GM12878 (cell line): ENCODE measurements at places on chromosomes 3 and 15. TPM values are rescaled to one million over a fixed set of nuclear protein-coding genes. Genes with fewer than 3 reads are reported as not detected.

RYR3 gene
- polyA plus RNA-seq, result 0.14 TPM in 1 of 2 replicates, not detected in the other

POPDC2 gene
- 1.8 and 3.9 TPM in 2 replicates for polyA plus RNA-seq

CKMT1A gene
- polyA plus RNA-seq, result not detected in 2 replicates

CCR9 gene
- polyA plus RNA-seq, result 0.52 TPM in 2 replicates

GABRR3 gene
- not detected in 2 replicates for polyA plus RNA-seq

IMPG2 gene
- not detected in 2 replicates for polyA plus RNA-seq

CTXN2 gene
- not detected in 2 replicates for polyA plus RNA-seq

DAZL gene
- polyA plus RNA-seq, result 0.23 and 0.48 TPM in 2 replicates

SEMA5B gene
- not detected in 2 replicates for polyA plus RNA-seq

COMMD4 gene
- 115 and 116 TPM in 2 replicates for polyA plus RNA-seq

ANKUB1 gene
- polyA plus RNA-seq, result not detected in 2 replicates

CCRL2 gene
- 1.2 and 1.7 TPM in 2 replicates for polyA plus RNA-seq

CSK gene
- 65.0 and 74.3 TPM in 2 replicates for polyA plus RNA-seq

GADL1 gene
- polyA plus RNA-seq, result not detected in 2 replicates

NDN gene
- polyA plus RNA-seq, result 0.10 TPM in 1 of 2 replicates, not detected in the other

NEK10 gene
- 0.16 and 0.40 TPM in 2 replicates for polyA plus RNA-seq

DUT gene
- 452 and 466 TPM in 2 replicates for polyA plus RNA-seq

GOLGA8G gene
- not detected in 2 replicates for polyA plus RNA-seq

DCP1A gene
- polyA plus RNA-seq, result 32.9 and 33.1 TPM in 2 replicates

CCDC13 gene
- polyA plus RNA-seq, result 0.16 and 0.19 TPM in 2 replicates

TUSC7 gene
- polyA plus RNA-seq, result not detected in 2 replicates

TMIE gene
- not detected in 2 replicates for polyA plus RNA-seq

SLC12A6 gene
- polyA plus RNA-seq, result 14.2 and 16.7 TPM in 2 replicates

TIMP4 gene
- polyA plus RNA-seq, result not detected in 2 replicates

RBSN gene
- polyA plus RNA-seq, result 12.2 and 13.4 TPM in 2 replicates

ZPLD1 gene
- polyA plus RNA-seq, result not detected in 2 replicates

EFCC1 gene
- not detected in 2 replicates for polyA plus RNA-seq

TNFAIP8L3 gene
- polyA plus RNA-seq, result not detected in 2 replicates

CP gene
- polyA plus RNA-seq, result 0.09 and 0.39 TPM in 2 replicates

IMP3 gene
- polyA plus RNA-seq, result 204 and 217 TPM in 2 replicates

SCN11A gene
- not detected in 2 replicates for polyA plus RNA-seq

CPLX3 gene
- polyA plus RNA-seq, result not detected in 2 replicates

CAND2 gene
- 0.48 and 0.64 TPM in 2 replicates for polyA plus RNA-seq

HYAL3 gene
- 3.7 and 4.2 TPM in 2 replicates for polyA plus RNA-seq

DLL4 gene
- 0.15 and 0.16 TPM in 2 replicates for polyA plus RNA-seq

KCNMB2 gene
- polyA plus RNA-seq, result 16.1 and 17.8 TPM in 2 replicates

HTR3E gene
- not detected in 2 replicates for polyA plus RNA-seq

CDHR4 gene
- polyA plus RNA-seq, result not detected in 2 replicates

TNNC1 gene
- polyA plus RNA-seq, result 0.66 and 1.1 TPM in 2 replicates

C3orf70 gene
- not detected in 2 replicates for polyA plus RNA-seq

ADIPOQ gene
- polyA plus RNA-seq, result not detected in 2 replicates

DUOX1 gene
- 1.4 and 1.8 TPM in 2 replicates for polyA plus RNA-seq

ACP3 gene
- polyA plus RNA-seq, result not detected in 2 replicates

WDR76 gene
- polyA plus RNA-seq, result 20.2 and 22.0 TPM in 2 replicates

ANKRD34C gene
- polyA plus RNA-seq, result not detected in 2 replicates
